ENCODE measurements at places on chromosomes 11 and 22. TPM values are rescaled to one million over a fixed set of nuclear protein-coding genes. Genes with fewer than 3 reads are reported as not detected.

The APOA5 gene
- total RNA-seq = not detected

DNA sequence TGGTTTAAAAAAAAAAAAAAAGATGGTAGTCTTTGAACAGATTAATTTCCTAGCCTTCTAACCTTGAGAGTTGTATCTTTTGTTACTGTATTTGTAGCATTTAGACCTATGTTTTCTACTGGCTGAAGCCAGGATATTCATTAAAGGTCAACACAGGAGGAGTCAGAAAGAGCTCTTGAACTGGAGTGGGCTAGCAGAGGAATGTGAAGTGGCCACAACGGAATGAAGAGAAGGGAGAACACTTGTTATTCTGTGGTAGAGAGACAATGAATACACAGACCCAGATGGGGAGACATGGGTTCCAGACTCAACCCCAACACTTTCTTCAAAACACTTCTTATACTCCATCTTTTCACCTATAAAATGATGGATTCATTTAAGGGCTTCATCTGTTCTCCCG, 88.1 kb downstream of the RELT start:
- DNase-seq = no peak

DNA sequence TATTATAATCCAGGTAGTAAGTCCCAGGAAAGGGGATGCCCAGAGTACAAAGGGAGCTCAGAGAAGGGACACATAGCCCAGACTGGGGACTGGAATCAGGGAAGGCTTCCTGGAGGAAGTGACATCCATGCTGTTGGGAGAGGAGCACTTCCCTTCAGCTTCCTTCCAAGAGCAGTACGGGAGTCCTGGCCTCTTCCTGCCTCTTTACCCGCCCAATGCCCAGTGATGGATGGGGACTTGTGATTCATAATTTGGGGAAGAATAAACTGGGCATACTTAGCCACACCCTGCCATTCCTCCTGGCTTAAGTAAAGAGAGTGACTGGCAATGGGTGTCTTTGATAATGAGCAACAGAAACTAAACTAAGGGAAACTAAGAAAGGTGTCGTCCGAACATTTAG, 11.5 kb downstream of the C11orf91 start:
- no peak for DNase-seq

The GGTLC3 gene
- total RNA-seq = not detected

The ZFPL1 gene
- 31.9 TPM for total RNA-seq

The TRIM66 gene
- 11.7 TPM for total RNA-seq

DNA sequence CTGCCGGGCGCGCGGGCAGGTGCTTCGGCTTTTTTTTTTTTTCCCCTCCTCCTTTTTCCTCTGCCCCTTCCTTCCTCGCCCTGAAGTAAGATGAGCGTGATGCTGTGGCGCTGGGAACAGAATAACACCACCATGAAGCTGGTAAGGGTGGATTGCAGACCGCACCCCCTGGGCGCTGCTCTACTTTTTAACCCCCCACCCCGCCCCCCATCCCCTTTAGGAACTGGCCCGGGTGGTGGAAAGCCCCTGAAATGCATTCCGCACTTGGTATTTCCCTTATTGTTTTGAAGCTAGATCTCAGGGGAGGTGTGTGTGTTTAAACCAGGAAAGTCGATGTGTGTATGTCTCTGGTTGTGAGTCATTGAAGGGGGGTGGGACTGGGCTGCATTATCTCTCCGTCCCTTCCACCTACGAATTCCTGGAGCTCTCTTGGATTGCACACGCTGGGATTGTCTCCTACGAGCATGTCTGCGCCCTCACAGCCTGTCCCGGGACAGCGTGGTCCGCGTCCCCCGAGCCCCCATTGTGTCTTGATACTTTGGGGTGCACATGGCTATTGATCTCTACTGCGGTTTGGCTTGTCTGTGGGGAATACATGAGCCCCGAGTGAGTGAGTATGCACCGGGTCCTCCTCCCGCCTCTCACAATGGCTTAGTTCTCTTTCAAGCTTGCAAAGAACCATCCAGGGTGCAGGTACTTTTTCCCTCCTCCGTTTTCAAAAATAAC, 64.9 kb downstream of the NAV2 start:
- DNase-seq = no peak

DNA sequence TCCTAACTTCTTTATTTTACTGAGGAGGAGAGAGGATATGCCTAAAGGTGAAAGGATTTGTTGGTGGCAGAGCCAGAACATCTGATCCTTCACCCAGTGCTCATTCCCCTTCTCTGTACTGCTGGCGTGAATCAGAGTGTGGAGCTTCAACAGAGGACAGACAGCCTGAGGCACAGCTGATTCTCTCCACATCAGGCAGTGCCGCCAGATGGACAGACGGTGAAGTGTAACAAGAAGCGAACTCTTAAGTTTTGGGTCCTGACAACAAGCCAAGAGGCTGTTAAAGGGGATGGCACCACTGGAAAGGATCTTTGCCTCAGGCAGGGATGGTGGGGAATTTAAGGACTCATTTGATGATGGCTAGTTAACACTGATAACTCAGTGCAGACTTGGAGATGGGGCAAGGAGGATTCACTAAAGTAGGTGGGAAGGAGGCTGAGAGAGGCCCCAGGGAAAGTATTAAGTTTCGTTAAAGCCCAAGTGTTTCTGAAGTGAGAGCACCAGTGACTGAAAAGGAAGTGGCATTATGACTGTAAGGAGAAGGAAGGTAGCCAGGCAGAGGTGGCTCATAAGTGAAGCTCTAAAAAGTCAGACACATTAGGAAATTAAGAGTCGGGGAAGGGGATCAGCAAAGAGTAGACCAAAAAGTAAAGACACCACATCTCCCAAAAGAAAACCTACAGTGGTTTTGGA, 81.3 kb downstream of the CLPB start:
- no peak for DNase-seq

Data from activated T-helper 1 cell treated with anti-CD3 and anti-CD28 coated beads, Interleukin-12 subunit alpha, Interleukin-12 subunit beta, Interleukin-2, Interleukin-4 antibody, amounts not matched to agents 30 ng/mL and 10 ng/mL and 1 ng/mL, durations not matched to agents 14 hours and 24 hours and 36 hours (primary cell).